Spleen (tissue), 13 donors: ENCODE measurements at places on chromosomes 6 and 20. TPM values are rescaled to one million over a fixed set of nuclear protein-coding genes. Genes with fewer than 3 reads are reported as not detected.
A peak's percentile ranks its signal among the peaks of the same experiment; 100 is the strongest.

The CST5 gene
- not detected for total RNA-seq

The TTPAL gene
- 12.2 TPM for total RNA-seq

The XKR7 gene
- 0.09 TPM for total RNA-seq

The MYL9 gene
- 86.3 TPM for total RNA-seq

The AIF1 gene
- total RNA-seq, result 275 TPM

The CPXM1 gene
- total RNA-seq, result 0.51 TPM

The SLC22A1 gene
- total RNA-seq, result 2.4 TPM

GRCh38 chr20:11248011-11248409 lies 574.2 kb upstream of the JAG1 start:
- no peak for DNase-seq

- DNase-seq, result no peak
Observed at GRCh38 chr6:47446669-47447330, 30.8 kb upstream of the CD2AP start.

- no peak for DNase-seq
Observed at GRCh38 chr6:148128014-148128730, 214.5 kb upstream of the SASH1 start.

DNA sequence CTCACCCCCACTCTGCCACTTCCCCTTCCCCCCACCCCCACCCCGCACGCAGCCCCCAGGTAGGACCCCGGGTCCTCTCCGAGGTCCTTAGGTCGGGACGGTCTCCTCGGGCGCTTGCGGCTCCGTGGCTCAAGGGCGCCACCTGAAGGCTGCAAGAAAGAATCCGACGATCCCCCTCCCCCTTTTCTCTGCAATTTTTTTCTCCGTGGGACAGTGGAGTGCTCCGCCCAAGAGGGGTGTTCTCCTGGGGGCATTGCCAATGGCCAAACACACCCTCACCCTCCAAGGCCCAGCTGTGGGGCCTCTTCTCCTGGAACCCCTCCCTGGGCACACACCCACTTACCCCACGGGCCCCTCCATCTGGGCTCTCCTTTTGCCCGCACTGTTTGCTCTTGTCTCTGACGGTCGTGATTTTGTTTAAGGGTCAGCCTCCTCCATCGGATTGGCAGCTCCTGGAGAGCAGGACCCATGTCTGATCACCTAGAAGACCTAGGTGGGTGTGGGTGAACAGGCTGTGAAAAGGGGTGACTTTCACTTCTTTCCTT lies 1.1 kb upstream of the TMEM74B start:
- DNase-seq, result no peak

DNA sequence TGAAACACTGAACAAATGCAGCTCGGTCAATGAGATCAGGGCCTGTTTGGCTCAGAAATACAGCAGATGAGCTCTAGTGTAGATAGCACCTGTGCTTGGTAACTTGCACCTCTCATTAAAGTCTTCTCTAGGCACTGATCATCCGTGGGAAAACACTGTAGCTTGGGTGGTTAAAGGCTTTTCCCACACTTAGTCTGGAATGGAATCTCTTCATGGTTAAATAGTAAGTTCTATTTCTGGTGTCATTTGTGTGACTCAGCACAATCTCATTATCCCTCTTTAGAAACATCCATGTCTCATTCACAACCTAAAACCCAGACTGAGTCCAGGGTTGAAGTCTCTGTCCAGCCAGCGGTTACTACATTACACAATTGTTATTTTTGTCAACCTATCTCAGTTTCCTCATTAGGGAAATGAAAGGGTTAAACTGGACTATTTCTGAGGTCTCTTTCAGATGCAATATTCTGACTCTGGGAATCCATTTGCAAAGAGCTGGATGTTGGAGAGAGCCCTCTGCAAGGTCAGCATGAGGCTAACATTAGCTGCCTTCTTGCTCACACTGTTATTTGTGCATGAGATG lies 125.0 kb downstream of the ZDHHC14 start:
- DNase-seq, result no peak

- DNase-seq, result no peak
Observed at GRCh38 chr6:4259391-4259790, 124.0 kb upstream of the ECI2 start.

DNA sequence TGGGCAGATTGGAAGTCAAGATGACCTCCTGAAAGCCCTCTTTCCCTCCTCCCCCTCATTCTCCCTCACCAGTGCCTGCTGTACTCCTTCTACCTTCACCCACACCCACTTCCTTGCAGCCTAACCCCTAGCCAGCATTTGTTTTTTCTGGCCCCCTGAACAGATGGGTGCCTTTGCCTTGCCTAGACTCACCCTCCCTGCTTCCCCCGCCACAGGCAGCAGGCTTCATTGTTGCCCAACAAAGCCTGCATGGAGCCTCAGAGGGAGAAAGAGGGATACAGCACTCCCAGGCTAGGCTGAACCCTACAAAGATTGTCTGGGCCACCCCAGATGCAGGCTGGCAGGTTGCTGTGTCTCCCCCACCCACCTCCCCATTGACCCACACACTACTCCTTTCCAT lies 2.7 kb downstream of the MOCS1 start:
- no peak for DNase-seq

- no peak for DNase-seq
Observed at GRCh38 chr20:22403022-22403631, 181.2 kb downstream of the FOXA2 start.

DNA sequence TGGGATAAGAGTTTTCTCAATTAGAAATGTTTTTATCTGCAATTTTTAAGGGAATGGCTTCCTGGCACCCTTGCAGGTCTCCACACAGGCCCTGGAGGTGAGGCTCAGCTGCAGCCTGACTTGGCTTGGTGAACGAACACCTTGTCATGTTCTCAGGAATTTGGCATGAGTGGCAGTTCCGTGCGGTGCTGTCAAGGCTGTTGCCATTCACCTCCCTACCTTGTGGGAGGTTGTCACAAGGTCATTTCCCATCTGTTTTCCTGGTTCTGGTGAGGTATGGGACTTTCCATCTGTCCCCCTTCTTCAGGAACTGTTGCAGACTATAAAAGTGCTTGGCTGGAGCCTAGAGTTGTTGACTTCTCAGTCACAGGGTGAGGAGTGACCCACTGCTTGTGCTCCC lies 82.9 kb downstream of the ELOVL4 start:
- DNase-seq, result no peak

DNA sequence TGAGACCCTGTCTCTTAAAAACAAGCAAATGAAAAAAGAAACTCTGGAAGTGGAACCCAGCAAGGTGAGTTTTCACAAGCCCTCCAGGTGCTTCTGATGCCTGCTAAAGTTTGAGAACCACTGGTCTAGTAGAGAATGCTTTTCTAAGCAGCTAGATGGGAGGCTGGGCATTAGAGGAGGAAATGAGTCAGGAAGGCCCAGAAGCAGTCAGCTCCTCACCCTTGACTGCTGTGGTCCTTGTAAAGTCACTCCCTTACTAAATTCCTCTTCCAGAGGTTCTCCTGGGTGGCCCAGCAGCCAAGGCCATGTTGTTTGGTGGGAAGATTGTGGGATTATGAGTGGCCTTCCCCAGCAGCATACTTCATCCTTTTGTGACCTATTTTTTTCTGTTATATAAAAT lies 52.0 kb upstream of the FYN start:
- no peak for DNase-seq

GRCh38 chr6:85771925-85772430 lies 129.3 kb upstream of the SYNCRIP start:
- DNase-seq, result no peak

GRCh38 chr20:19889011-19889953 lies 127.9 kb upstream of the NAA20 start:
- peak; percentile 80 for DNase-seq

DNA sequence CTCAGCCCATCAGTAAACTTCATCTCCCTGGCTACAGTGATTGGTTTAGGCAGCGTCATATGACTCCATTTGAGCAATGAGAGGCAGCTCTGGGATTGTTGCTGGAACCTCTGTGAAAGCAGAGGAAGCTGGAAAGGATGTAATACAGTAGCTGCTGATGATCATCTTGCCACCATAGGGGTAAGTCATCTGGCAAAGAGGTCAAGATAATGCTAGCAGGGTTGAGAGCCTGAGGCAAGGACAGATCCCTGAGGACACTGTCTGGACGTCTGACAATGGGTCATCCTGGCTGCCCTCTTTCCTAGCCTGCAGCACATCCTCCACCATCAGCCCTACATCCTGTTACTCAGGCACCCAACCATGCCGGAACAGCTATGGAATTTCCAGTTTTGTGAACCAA lies 25.5 kb upstream of the FKBP1A start:
- DNase-seq, result no peak

DNA sequence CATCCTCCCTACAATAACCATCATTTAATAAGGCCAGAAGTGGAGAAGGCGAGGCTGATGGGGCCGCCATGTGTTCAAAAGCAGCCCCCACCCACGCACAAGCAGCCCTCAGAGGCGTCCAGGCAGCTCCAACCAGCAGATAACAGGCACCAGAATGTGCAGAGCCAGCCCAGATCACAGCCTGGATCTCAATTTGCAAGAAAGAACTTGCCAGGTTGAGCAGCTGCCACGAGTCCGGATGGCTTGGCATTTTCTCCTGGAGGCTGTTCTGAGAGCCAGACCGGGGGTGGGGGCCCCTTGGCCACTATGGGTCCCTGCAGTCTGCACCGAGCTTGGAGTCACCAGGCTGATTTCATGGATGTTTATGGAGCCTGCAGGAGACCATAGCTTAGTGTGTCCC lies 338.1 kb downstream of the PREX1 start:
- DNase-seq, result no peak

GRCh38 chr6:14656078-14656521 lies 538.5 kb downstream of the CD83 start:
- no peak for DNase-seq

GRCh38 chr20:15292405-15292804 lies 955.0 kb upstream of the FLRT3 start:
- no peak for DNase-seq

- no peak for DNase-seq
Observed at GRCh38 chr20:45363611-45364492, 896 bp downstream of the SYS1 start.
